Daoy (cell line): ENCODE measurements at places on chromosomes 12 and 14. TPM values are rescaled to one million over a fixed set of nuclear protein-coding genes. Genes with fewer than 3 reads are reported as not detected.

The ETV6 gene
- 4.0 and 4.3 TPM in 2 replicates for total RNA-seq

The PSEN1 gene
- 24.1 and 27.2 TPM in 2 replicates for total RNA-seq

The KLRG1 gene
- 0.12 and 0.69 TPM in 2 replicates for total RNA-seq

The CPSF6 gene
- total RNA-seq, result 30.6 and 35.3 TPM in 2 replicates

The KRT77 gene
- not detected in 2 replicates for total RNA-seq

The OR6C76 gene
- not detected in 2 replicates for total RNA-seq

The KRT71 gene
- not detected in 2 replicates for total RNA-seq

The NKX2-1 gene
- 4.7 and 5.1 TPM in 2 replicates for total RNA-seq

The TAS2R7 gene
- total RNA-seq, result not detected in 2 replicates

The SLC39A5 gene
- total RNA-seq, result 0.11 TPM in 1 of 2 replicates, not detected in the other

The EXOC3L4 gene
- total RNA-seq, result 0.97 TPM in 1 of 2 replicates, not detected in the other

The SLC8A3 gene
- 0.40 and 1.9 TPM in 2 replicates for total RNA-seq

The PLEKHG7 gene
- total RNA-seq, result not detected in 2 replicates

The ATG101 gene
- 156 and 160 TPM in 2 replicates for total RNA-seq

The PNP gene
- total RNA-seq, result 184 TPM in 2 replicates

The KRT79 gene
- total RNA-seq, result 0.57 and 2.6 TPM in 2 replicates

The RASSF9 gene
- 0.34 and 0.80 TPM in 2 replicates for total RNA-seq

The MYRFL gene
- total RNA-seq, result 0.09 TPM in 1 of 2 replicates, not detected in the other

The SERPINA5 gene
- total RNA-seq, result 0.17 and 0.33 TPM in 2 replicates

The CELA1 gene
- total RNA-seq, result not detected in 2 replicates

The CCDC197 gene
- not detected in 2 replicates for total RNA-seq

The AICDA gene
- not detected in 2 replicates for total RNA-seq

The SLC38A4 gene
- 0.23 and 0.36 TPM in 2 replicates for total RNA-seq

The C12orf76 gene
- 6.1 and 21.3 TPM in 2 replicates for total RNA-seq

The ELK3 gene
- total RNA-seq, result 26.0 and 27.4 TPM in 2 replicates
